SW 1271 (cell line): ENCODE measurements at places on chromosomes 3 and 15.

DNA sequence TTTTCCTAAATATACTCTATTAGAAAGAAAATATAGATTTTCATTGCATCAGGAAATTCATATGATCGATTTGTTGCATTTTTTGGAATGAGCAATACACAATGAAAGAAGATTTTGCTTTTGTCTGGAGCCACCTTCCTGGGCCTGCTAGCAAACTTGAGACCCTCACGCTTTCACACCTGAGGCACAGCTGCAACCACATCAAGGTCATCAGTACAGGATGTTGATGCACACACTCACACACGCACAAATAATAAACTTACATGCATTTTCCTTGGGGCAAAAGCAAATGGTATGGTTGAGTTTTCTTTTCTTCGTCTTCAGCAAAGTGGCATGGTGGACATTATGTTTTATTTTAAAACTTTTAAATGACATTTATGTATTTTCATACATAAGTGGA is 64.8 kb upstream of the SATB1 start:
- no peak for DNase-seq

DNA sequence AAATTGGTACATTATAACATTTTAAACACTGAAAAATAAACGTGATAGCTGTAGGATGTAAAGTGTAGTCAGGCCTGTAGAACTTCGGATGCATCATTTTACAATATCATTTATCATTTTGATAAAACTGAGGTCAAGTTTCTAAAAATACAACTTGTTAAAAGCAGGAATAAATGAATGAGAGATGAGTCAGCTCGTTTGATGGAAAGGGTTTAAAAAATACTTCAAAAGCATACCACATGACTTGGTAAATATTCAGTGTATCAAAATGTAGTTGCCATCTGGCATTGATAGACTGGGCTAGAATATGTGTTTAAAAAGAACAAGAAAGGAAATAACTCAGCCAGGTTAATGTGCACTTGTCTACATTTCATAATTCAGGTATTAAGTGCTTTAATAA is 357.0 kb downstream of the TIGIT start:
- no peak for DNase-seq

DNA sequence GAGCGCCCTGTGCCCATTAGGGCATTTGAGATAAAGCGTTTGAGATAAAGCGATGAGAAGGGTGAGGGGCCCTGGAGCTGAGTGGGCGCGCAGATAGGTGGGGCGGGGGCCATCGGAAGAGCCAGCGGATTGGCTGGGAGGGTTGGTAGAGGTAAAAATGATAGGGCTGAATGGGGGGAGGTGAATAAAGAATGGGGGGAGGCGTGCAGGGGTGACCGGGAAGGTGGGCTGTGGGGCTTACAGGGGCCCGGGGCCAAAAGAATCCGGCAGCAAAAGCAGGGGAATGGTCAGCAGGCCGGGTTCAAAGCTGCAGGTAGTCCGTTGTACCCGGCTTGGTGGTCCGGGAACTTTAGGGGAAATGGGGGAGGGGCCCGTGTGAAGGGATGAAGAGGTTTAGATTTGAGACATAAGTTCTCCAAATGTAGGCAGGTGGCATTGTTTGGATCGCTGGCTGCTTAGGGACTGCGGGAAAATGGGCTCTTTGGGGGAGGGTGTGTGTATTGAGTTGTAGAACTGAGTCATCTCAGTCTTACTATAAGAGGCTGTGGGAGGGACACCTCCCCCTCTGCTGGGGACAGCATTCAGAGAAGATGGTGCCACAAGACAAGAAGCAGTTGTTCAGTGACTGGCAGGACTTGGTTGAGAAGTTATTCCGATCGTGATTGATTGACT is 610 bp downstream of the ARID3B start:
- peak; percentile 56 for DNase-seq

GRCh38 chr15:82177291-82178010 is 85.1 kb downstream of the EFL1 start:
- DNase-seq = no peak

GRCh38 chr3:134426660-134427181 is 52.5 kb upstream of the AMOTL2 start:
- no peak for DNase-seq

DNA sequence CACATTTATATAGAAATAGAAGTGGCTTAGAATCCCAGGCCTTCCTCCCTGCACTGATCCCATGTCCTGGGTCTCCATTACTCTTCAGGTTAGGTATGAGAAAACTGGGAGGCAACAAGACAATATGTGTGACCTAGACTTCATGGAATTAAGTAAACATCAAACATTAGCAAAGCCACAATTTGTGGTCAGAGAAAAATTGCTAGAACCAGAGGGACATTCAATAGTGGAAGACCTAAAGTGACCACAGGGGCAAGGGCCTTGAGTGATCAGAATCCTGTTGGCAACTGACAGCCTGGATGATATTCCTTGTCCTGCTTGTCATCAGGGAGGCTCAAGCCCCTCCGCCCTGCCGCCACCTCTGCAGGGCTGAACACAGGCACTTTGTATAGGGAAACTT is 322.8 kb upstream of the CTNNB1 start:
- no peak for DNase-seq

GRCh38 chr15:101255615-101256241 is 3.9 kb upstream of the CHSY1 start:
- no peak for DNase-seq
